ENCODE measurements at places on chromosomes 11 and 22. TPM values are rescaled to one million over a fixed set of nuclear protein-coding genes. Genes with fewer than 3 reads are reported as not detected.

OR4P4 gene
- total RNA-seq = not detected

OR8D1 gene
- total RNA-seq = not detected

SCUBE2 gene
- total RNA-seq = 2.5 TPM

SCARF2 gene
- total RNA-seq = 26.7 TPM

CDC42BPG gene
- total RNA-seq = 0.37 TPM

SAA4 gene
- total RNA-seq = not detected

BLID gene
- 2.9 TPM for total RNA-seq

B3GAT1 gene
- 0.28 TPM for total RNA-seq

C11orf86 gene
- not detected for total RNA-seq

ZNF70 gene
- 6.2 TPM for total RNA-seq

OR10D3 gene
- not detected for total RNA-seq

BMAL1 gene
- total RNA-seq = 28.4 TPM

ACTN3 gene
- 0.51 TPM for total RNA-seq

KCNQ1 gene
- 7.2 TPM for total RNA-seq

STARD10 gene
- 22.1 TPM for total RNA-seq

SF3B2 gene
- total RNA-seq = 117 TPM

GTSE1 gene
- 0.48 TPM for total RNA-seq

GRCh38 chr11:24738972-24739371 is 242.1 kb downstream of the LUZP2 start:
- DNase-seq = no peak

GRCh38 chr11:10688401-10688800 is 5.2 kb downstream of the IRAG1 start:
- DNase-seq = no peak

DNA sequence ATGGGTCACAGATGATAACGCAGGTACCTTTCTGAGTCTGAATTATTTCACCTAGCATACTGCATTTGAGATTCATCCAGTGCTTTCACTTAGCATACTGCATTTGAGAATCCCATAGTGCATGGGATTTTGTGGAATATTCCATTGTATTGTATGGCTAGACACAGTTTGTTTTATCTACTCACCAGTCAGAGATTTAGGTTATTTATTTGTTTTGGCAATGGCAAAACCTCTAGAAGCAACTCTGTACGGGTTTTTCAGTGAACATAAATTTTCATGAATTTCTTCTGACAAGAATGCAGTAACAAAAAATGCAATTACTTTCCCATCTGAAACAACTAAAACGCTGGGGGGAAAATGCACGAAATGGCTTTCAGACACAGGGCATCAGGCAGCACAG is 24.3 kb downstream of the SCN4B start:
- no peak for DNase-seq

- DNase-seq = no peak
Measured at GRCh38 chr11:46050662-46051061, 70.6 kb downstream of the PHF21A start.

GRCh38 chr22:46538814-46539160 is 1.4 kb upstream of the CELSR1 start:
- no peak for DNase-seq

DNA sequence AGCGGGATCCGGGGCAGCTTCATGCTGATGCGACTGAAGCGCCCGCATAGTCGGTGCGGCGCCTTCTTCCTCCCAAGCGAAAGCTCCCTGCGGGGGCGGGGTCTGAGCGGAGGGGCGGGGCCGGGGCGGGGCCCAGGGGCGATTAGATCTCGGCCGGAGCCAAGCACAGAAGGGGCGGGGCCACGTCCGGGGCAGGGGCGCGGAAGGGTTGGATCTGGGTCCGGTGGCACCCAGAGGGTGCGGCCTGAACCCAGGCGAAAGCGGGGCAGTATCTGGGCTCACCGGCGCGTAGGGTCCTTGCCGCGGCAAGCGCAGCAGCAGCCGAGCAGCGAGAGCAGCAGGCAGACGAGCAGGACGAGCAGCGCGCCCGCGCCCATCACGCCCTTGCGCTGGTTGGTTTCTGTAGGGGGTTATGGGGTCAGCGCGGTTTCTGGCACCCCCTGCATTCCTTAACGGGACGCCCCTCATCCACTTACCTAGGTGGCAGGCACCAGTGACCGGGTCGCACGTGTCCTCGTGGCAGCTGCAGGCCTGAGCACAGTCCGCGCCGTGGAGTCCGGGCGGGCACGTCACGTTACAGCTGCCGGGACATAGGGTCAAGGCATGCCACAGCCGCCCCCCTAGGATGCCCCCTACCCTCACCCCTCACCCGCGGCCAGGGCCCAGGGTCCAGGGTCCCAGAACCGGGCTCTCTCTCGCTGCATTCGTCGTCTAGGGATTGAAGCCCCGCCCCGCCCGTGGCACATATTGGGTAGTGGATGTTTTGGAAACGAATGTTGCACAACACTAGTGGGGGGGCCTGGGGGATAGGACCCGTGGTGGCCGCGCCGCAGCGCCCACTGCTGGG is 8.1 kb downstream of the SCARF2 start:
- DNase-seq = peak; percentile 86

DNA sequence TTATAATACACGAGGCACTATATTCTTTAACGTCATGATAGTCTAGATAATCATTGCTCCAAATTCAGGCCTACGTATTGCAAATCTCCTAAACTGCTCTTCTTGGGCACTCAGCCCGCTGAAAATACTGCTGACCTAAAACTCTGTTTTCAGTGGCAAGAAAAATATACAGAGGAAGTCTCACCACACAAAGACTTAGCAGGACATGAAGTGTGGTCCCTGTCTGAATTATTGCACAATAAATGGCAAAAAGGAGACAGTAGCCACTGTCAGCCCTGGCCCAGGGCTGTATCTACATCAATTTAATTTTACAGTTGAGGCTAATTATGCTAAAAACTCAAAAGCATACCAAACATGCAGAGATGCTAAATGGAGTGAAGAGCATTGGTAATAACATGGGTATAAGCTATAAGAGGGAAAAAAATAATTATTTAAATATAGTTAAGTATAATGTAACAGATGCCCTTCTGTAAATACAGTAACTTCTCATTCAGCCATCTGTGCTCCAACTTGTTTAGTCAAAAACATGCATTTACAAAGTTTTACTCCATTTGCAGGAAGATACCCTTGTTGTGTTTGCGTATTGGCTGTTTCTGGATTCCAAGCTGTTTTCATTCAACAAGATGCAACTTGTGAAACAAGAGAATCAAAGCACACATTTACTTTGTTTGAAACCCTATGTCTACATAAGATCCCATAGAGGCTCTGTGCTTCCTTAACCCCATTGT is 800.0 kb upstream of the LUZP2 start:
- no peak for DNase-seq

- DNase-seq = no peak
Measured at GRCh38 chr11:87417951-87418350, 380.2 kb downstream of the TMEM135 start.

GRCh38 chr11:81744336-81745116 is 989.1 kb downstream of the FAM181B start:
- peak; percentile 64 for DNase-seq

DNA sequence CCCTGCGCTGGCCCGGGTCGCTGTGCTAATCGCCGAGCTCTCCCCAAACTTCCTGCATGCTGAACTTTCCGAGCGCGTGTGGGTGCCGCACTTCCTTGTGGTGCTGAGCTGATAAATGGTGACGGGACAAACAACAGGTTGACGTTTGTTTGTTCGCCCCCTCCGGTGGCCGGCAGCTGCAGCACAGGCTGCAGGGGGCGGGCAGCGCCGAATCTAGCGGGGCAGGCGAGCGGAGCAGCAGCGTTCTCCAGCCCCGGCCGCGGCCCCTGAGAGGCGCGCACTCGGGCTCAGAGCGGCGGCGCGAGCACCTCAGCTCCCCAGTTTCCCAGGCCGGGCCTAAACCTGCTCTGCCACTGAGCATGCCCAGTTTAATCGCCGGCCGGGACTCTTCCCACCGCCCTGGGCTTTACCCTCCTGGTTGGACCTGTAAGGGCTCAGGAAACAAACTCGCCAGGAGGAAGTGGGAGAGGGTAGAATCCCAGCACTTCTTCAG is at the start of gene PDGFD:
TSS of gene PDGFD (minus strand) at position 120 of the 493 bp plus-strand sequence.
- peak; percentile 85 for DNase-seq

DNA sequence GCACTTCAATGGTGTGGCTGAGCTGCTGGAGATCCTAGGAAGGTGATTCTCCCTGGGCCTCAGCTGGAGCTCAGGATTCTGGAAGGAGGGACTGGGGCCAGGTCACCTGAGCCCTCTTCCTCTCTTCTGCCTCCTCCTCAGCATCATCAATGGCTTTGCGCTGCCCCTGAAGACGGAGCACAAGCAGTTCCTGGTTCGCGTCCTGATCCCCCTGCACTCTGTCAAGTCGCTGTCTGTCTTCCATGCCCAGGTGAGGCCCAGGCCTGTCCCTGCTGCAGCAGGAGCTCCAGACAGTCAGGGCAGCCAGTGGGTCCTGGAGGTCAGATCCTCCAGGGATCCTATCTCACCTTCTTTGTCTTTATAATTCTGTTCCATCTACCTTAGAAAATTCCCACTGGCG is 5.4 kb downstream of the GPHA2 start:
- no peak for DNase-seq

DNA sequence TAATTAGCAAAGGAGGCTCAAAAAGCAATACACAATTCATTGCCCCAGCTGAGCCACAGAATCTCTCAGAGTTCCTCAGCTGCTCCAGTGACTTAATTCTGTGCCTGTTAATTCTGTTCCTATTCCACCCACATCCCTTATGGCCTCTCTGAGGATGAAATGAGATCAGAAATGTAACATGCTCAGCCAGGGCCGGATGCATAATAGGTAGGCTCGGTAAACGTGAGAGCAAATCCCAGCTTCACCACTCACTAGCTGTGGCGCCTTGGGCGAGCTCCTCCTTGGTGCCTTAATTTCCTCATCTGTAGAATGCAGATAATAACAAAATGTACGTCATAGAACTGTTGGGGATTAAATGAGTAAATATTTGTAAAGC is 42.8 kb upstream of the DKK3 start:
- DNase-seq = no peak

DNA sequence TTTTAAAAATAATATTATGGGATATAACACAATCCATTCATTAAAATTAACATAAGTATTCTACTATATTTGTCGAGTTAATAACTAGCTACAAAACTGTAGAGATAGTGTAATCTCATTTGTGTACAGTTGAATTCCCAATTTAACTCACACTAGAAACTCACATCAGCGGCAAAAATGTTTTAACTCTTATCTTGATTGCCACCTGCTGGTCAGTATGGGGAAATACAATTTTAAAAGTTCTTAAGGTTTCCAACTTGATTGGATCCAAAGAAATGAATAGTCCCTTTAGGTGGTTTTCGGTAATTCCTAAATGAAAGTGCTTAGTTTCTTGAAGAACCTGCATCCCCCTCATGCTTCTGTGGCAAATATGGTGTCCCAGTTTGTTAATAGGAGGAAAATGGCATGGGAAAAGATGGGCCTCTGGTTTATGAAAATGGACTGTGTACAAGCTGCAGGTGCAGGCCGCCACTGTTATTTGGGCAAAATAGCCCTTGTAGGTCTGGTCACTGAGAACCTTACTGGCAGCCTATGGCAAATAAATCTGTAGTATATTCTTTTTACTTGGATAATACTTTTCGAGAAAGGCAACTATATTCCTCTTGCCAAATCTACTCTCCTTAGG is 33.7 kb upstream of the SLC17A6 start:
- DNase-seq = no peak

DNA sequence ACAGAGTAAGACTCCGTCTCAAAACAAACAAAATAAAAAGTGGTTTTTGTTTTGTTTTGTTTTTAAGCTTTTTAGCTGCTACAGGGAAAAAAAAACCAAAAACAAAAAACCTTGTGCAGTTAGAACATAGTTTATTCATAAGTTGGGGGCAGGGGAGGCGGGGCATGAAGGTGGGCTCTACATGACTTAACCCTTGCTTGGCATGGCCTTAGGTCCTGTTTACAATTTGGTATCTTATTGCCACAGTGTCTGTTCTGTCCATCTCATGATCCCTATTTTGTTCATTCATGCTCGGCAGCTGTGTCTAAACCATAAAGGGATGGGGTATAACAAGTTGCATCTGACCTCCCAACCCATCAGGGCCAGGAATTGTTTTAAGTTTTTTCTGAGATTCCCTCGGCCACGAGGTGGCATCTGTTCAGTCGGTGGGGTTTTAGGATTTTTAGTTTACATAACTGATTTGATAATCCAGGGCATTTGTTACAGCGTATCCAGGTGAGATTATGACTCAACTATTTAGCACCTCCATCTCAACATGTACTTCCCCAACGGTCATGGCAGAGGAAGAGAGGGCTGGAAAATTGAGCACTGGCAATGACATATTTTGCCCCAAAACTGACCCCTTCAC is 6.9 kb downstream of the AP5B1 start:
- DNase-seq = peak; percentile 55

- DNase-seq = peak; percentile 64
Measured at GRCh38 chr22:35317680-35318290, 18.1 kb downstream of the TOM1 start.
